ENCODE measurements at places on chromosomes 3 and 15.

DNA sequence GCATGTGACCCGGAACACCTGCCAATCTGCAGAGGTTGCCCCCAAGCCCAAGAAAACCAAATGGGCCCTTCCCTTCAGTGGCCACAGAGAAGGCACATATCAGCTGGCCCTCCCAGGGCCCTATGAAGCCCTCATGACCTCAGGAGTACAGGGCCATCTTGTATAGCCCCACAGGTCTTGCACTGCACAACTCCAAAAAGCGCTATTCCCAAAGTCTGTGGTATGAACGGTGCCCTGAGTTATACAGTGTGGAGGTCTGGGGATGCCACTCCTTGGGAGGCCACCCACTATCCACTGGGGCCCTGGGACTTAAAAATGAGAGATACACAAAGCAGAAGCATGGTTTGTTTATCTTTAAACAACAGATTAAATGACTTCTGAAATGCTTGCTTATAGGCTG, 61.5 kb downstream of the CAPN7 start:
- no peak for DNase-seq

- no peak for DNase-seq
Measured at GRCh38 chr3:139642996-139643395, 34.8 kb downstream of the NMNAT3 start.

GRCh38 chr15:91865486-91865885, 12.0 kb downstream of the SLCO3A1 start:
- no peak for DNase-seq

- DNase-seq = no peak
Measured at GRCh38 chr15:91408476-91409076, 308.5 kb downstream of the SV2B start.

- DNase-seq = no peak
Measured at GRCh38 chr3:169337500-169338078, 325.9 kb downstream of the MECOM start.

DNA sequence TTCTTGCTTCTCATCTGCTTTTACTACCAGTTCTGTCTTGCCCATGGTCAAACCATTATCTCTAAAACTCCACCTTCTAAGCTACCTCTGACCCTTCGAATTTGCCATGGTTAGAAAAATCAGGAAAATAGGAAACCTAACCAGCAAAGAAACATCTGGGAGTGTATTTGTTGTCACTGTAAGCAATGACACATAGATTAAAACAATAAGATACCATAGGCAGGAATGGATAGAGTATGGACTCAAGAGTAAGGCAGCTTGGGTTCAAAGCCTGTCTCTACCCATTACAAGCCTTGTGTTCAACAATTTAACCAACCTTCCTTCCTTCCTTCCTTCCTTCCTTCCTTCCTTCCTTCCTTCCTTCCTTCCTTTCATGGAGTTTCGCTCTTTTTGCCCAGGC, 34.9 kb downstream of the CRTC3 start:
- DNase-seq = no peak

- DNase-seq = no peak
Measured at GRCh38 chr3:48247401-48247811, 6.5 kb downstream of the ZNF589 start.

GRCh38 chr15:65835447-65835846, 33.8 kb upstream of the RAB11A start:
- DNase-seq = no peak

GRCh38 chr3:13670292-13670691, 121.4 kb downstream of the FBLN2 start:
- DNase-seq = no peak

DNA sequence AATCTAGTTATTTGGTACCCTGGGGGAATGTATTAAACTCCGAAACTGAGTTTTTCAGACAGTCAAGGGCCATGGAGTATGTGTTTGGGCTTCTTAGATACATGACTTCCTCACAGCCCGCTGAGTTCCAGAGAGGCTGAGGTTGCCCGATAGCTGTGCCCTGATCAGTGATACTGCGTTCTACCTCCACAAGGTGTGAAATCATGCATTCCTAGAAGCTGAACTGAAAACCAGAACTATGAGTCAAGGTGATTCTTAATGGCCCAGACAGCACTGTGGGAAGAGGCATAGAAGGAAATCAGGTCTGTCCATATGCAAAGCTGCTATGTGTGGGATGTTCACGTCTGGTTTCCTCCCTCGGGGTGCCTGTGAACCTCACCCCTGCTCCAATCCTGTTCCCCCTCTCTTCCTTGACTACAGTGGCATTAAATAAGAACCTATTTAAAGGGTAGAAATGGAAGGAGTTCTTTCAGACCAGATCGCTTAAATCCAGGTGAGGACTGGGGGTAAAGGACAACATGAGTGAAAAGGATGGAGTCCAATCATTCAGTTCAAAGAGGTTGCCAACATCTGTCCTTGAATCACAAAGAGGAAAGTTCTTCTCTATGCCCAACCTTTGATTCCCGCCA, 74.3 kb downstream of the MYO1E start:
- DNase-seq = no peak

GRCh38 chr3:189080745-189081144, 91.0 kb upstream of the TPRG1 start:
- DNase-seq = no peak

DNA sequence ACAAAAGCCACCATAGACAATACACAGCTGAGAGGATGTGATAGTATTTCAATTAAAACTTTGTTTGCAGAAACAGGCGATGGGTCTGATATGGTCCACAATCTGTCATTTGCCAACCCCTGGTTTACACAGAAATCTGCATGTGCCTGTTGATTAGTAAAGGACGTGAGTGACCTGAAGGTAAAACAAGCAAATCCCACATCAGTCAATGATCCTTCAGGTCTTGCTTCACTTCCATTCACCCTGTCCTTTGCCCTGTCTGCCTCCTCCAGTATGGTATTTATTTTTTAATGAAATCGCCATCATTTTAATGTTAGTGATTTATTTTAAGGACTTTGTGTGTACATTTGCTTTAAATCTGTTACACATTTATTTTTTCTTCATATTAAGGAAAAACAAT, 166.2 kb downstream of the FEZF2 start:
- no peak for DNase-seq
